Activated CD4-positive, alpha-beta T cell treated with anti-CD3 and anti-CD28 coated beads, Interleukin-2, amount 10 ng/mL, durations not matched to agents 24 days and 14 days (primary cell): ENCODE measurements at places on chromosomes 4 and X. TPM values are rescaled to one million over a fixed set of nuclear protein-coding genes. Genes with fewer than 3 reads are reported as not detected.

NIPAL1 gene
- total RNA-seq = 3.6 and 3.8 TPM in 2 replicates

PNCK gene
- 0.36 and 0.84 TPM in 2 replicates for total RNA-seq

CT45A6 gene
- total RNA-seq = not detected in 2 replicates

USP9X gene
- total RNA-seq = 49.8 and 50.3 TPM in 2 replicates

TMPRSS11F gene
- total RNA-seq = not detected in 2 replicates

CXCL1 gene
- not detected in 2 replicates for total RNA-seq

GRIA2 gene
- not detected in 2 replicates for total RNA-seq

MBNL3 gene
- total RNA-seq = 12.2 and 15.4 TPM in 2 replicates

SYN1 gene
- total RNA-seq = 0.49 and 0.54 TPM in 2 replicates

IL2RG gene
- 337 and 348 TPM in 2 replicates for total RNA-seq

TEX13B gene
- not detected in 2 replicates for total RNA-seq

TMEM156 gene
- total RNA-seq = 25.9 and 26.9 TPM in 2 replicates

NHSL2 gene
- total RNA-seq = 0.07 and 0.19 TPM in 2 replicates

DNA sequence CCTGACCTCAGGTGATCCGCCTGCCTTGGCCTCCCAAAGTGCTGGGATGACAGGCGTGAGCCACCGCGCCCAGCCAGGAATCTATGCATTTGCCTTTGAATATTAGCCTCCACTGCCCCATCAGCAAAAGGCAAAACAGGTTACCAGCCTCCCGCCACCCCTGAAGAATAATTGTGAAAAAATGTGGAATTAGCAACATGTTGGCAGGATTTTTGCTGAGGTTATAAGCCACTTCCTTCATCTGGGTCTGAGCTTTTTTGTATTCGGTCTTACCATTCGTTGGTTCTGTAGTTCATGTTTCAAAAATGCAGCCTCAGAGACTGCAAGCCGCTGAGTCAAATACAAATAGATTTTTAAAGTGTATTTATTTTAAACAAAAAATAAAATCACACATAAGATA is 44.2 kb upstream of the SHOX start:
- DNase-seq = no peak

DNA sequence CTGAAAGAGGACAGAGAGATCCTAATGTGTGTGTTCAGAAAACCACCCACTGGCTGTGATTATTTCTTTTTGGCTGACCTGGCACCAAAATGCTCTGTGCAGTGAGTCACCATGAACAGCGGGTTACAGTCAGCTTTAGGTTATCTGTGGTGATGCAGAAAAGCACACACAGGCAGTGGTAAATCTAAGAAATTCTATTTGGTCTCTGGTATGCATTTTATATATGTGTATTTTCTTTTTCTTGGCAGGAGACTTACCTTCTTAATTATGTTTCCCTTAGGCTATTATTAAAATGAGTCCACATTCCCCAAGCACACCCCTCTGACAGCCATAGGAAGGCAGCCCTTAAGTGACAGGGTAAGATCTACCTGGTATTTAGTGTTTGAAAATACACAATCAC is 79.1 kb upstream of the TFDP3 start:
- DNase-seq = no peak

DNA sequence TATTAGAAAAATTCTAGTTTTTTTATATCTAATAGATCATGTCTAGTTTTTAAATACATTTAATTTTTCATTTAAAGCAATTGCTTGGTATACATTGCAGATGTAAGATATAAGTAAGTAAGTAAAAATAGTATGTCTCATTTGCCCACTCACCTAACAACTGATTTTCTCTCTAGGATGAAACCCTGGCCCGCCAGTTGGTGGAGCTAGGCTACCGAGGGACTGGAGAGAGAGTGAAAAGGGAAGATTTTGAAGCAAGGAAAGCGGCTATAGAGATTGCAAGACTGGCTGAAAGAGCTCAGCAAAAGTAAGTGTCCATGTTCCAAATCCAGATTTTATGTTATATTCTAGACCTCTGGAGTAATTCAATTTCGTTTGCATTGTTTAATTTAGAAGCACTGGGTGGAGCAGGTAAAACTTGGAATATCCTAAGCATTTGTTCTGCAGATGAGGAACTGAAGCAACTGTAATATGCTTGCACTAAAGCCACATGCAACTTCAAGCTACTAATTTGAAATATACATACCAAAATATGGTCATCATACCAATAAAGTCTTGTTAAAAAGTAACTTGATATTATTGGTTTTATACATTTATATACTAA is 27.1 kb downstream of the CFAP299 start:
- DNase-seq = peak; percentile 82

GRCh38 chr4:33283818-33284217 is 2563.6 kb downstream of the PCDH7 start:
- no peak for DNase-seq

DNA sequence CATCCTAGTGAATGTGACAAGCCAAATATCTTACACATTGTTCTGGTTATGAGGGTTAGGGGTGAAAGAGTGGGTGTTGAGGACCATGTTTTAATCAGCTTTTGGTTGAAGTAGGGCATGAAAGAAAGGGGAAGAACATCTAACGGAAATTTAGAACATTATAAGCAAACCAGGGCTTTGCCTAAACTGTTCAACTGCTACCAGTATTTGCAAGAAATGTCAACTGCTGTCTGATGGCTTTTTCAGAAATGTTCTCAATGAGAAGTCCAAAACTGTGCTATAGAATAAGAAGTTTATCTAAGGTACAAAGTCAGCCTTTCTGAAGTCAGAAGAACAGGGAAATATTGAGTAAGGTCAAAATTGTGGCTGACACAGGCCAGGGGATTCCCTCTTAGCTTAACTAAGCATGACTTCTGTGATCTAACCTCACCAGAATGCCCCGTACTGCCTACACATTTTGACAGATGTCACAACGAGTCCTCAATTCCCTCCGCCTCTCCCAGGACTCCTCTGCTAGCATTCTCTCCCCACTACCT is 67.1 kb downstream of the DTHD1 start:
- DNase-seq = peak; percentile 79

- DNase-seq = no peak
These were observed 45.4 kb downstream of the PTTG2 start for GRCh38 chr4:38005637-38006036.

GRCh38 chr4:25437926-25438325 is 60.9 kb downstream of the ANAPC4 start:
- no peak for DNase-seq

GRCh38 chr4:145406970-145407369 is 74.7 kb upstream of the SMAD1 start:
- DNase-seq = no peak

GRCh38 chrX:21656587-21657317 is 1.4 kb downstream of the KLHL34 start:
- DNase-seq = no peak

DNA sequence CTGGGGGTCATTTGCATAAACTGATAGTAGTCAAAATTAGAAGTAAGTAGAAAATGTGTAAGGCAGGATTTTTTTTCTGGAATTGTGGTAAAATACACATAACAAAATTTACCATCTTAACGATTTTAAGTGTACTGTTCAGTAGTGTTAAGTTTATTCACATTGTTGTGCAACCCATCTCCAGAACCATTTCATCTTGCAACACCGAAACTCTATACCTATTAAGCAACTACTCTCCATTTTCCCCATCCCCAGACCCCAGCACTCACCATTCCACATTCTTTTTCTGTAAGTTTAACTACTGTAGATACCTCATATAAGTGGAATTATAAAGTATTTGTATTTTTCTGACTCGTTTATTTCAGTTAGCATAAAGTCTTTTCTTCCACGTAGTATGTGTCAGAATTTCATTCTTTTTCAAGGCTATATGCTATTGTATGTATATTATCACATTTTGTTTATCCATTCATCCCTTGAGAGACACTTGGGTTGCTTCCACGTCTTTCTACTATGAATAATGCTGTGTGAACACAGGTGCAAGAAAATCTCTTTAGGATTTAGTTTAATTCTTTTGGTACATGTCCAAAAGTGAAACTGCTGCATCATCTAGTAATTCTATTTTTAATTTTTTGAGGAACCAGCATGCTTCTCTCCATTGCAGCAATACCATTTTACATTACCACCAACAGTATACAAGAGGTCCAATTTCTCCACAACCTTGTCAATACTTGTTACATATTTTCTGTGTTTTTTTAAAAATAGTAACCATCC is 39.1 kb upstream of the NSUN7 start:
- DNase-seq = no peak

DNA sequence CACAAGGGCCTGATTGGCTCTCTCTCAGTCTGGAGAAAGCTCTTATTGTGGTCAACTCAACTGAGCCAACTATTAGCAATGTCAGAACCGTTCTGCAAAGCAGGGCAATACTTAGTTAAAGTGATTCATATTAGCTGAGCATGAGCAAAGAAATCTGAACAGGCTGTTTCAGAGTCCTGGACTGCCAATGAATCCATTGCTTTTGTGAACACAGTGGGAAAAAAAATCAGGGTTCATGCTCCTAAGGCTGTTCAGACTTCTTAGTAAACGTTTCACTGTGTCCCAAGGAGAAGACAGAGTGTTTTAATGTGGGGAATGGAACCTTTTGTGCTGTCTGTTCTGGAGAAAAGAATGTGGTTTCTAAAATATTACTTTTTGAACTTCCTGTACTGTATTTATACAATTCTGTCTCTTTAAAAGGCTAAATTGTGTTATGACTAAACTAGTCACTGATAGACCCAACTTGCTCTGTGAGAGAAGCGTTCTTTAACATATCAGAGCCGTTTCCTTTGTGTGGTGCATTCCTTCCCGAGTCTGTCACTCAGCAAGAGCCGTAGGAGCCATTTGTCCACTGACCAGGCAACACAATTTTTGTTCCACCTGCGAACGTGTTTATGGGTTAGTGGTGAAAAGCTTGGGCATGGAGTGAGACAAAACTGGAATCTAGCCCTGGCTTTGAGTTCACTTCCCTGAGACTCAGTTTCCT is 366.1 kb downstream of the FBXO8 start:
- DNase-seq = no peak

GRCh38 chr4:175339100-175339707 is 421.0 kb downstream of the ADAM29 start:
- no peak for DNase-seq

DNA sequence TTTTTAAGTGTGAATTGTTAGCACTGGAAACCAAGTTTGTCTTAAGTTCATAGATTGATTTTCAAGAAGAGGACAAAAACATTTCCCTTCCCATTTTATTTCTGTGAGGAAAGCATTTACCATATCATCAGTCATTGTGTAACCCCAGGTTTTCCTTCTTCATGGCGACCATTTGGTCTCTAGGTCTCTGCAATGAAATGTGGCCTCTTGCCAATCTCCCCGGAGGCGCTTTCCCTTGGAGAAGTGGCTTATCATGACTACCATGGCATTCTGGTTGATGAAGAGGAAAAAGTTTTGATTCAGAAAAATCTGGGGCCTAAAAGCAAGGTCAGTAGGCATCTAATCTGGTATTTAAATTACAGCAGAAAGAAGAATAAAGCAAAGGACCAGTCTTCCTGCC is 54.4 kb downstream of the ADD1 start:
- DNase-seq = no peak

DNA sequence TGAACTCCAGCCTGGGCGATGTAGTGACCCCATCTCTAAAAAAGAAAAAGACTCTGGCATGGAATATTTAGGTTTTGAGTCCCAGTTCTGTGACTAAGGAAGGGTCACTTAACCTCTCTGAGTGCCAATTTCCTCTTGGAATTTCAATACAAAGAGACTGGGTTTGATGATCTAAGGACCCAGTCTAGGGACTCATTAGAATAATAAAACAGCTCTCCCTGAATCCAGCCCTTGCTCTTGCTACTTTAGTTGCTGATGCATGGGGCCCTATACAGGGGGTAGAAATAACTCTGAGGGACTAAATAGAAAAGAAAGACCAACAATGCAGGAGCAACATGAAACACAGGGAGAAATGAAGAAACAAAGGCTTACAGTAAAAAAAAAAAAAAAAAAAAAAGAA is 12.6 kb downstream of the C4orf54 start:
- no peak for DNase-seq

DNA sequence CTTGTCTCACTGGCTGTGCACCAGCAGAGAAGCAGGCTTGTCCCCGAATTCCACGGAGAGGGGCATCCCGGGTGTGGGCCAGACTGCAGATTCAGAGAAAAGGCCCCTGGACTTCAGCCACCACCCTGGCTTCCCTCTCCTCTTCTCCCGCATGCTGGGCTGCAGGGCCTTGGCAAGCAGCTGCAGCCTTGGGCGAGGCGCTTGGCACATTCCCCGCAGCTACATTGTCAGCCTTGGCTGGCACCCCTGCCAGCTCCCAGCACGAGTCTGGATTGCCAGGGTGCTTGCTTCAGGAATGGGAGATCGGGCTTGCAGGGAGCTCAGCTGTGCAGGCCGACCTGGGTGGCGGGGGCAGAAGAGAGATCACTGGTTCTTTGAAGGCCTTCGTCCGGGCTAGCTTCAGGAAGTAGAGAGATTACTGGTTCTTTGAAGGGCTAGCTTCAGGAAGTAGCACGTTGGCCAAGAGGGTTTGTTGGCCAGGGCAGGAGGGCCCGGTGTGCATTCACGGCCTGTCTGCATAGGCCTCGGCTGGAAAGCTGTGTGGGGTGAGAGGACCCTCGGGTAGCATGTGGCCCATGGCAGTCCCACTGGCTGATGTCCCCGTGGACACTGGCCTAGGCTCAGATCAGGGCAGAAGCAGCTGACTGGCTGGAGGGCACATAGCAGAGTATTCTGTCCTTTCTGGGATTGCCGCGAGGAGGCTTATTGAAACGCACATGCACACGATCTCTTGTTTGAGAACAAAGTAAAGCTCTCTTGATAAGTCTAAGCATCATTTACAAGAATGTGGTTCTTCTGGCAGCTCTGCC is 2.7 kb downstream of the ABCD1 start:
- DNase-seq = peak; percentile 56

- peak; percentile 56 for DNase-seq
These were observed 65.6 kb downstream of the ASB9 start for GRCh38 chrX:15204130-15204751.

DNA sequence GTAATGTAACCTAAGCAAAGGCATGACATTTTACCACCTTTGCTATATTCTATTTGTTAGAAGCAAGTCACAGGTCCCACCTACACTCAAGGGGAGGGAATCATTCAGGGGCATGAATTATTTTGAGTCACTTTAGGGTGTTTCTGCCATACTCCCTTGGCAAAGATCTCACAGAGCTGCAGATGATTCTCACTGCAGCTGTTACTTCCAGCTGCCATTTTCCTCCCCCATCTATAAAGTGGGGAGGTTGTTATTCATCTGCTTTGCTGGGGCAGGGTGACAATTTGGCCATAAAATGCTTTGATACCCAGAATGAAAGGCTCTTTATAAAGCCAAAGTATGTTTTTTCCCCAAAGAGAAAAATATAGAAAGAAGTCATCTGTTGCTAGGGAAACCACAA is 136.5 kb upstream of the SMIM31 start:
- no peak for DNase-seq

- DNase-seq = no peak
These were observed 106.6 kb downstream of the CRLF2 start for GRCh38 chrX:1105671-1106419.

DNA sequence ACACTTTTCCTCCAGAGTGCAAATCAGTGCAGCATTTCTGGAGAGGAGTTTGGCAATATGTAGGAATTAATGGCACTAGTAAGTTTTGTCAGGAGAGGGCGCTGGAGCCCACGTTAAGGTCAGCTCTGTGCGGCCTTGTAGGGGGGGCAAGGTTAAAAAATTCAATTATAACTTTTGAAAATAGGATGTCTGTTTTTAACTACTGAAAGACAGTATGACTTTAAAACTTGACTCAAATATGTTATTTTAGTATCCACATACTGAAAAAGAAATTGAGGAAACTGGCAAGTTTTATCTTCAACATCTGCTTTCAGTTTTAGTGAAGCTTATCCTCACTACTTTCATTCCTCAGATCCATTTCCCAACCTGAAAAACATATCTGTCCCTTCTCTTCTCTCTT is 30.9 kb upstream of the HSD17B13 start:
- peak; percentile 63 for DNase-seq

GRCh38 chr4:118983293-118983692 is 94.6 kb downstream of the SYNPO2 start:
- DNase-seq = no peak

- no peak for DNase-seq
These were observed 32.7 kb upstream of the MBTPS2 start for GRCh38 chrX:21806691-21807090.
